Left cardiac atrium (tissue), 4 donors: ENCODE measurements at places on chromosomes 3 and 15. TPM values are rescaled to one million over a fixed set of nuclear protein-coding genes. Genes with fewer than 3 reads are reported as not detected.

SAMMSON gene
- not detected for total RNA-seq

HTR3E gene
- not detected for total RNA-seq

POLQ gene
- 0.77 TPM for total RNA-seq

C15orf62 gene
- 0.32 TPM for total RNA-seq

HOMER2 gene
- 19.2 TPM for total RNA-seq

DLG1 gene
- 44.1 TPM for total RNA-seq

WDR49 gene
- total RNA-seq: 7.9 TPM

DOCK3 gene
- total RNA-seq: 3.8 TPM

RTP3 gene
- not detected for total RNA-seq

DNA sequence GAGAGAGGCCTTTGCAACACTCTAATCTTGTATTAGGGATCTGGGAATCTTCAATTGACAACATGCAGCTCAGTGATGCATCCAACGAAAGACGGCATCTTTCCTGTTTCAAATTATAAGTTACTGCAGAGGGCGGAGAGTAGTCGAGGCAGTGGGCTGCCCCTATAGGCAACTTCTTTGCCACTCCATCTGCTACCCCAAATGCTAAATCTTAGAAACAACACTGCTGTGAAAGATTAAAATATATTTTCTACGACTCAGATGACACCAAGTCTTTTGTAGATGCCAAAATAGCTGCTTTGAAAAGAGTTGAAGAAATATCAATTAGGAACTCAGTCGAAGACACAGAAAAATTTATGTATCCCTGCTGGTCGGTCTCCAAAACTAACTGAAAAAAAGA, 161.0 kb upstream of the FEZF2 start:
- no peak for DNase-seq

- no peak for DNase-seq
Observed at GRCh38 chr15:29736012-29736743, 86.1 kb downstream of the TJP1 start.

GRCh38 chr15:92629975-92630626, 25.5 kb downstream of the FAM174B start:
- no peak for DNase-seq

- no peak for DNase-seq
Observed at GRCh38 chr3:157447026-157447694, 10.5 kb downstream of the PTX3 start.

- DNase-seq: peak; percentile 62
Observed at GRCh38 chr15:57752436-57752835, 45.9 kb downstream of the POLR2M start.

DNA sequence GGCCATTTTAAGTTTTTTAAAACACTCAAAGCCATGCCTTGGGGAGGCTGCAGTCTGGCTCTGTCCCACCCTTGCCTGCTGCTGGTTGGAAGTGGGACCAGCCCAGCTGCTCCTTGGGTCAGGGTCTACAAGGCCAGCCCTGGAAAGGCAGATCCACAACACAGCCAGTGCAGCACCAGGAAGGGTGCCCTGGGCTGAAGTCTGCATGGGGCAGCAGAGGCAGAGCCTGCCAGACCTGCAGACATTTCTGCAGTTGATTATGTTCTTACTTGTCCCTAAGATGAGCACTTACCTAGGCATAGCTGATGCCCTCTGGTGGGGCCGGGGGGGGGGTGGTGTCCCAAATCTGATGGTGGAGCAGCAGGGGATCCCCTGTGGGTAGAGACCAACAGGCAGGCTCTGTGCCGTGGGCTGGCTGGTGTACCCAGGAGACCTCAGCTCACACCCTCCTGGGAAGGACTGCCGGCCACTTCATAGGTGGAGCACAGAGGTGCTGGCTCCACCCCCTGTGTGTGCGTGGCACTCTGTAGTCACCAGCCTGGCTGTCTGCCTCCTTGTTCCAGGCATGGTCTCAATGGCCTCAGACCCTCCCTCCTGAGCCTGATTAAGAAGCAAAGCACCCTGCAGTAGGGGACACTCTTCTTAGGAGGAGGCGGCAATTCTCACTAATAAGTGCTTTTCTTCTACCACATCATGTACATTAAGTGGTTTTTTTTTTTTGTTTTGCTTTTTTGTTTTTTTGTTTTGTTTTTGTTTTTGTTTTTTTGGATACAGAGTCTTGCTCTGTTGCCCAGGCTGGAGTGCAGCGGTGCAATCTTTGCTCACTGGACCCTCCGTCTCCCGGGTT, 97.4 kb upstream of the KLF13 start:
- DNase-seq: no peak

DNA sequence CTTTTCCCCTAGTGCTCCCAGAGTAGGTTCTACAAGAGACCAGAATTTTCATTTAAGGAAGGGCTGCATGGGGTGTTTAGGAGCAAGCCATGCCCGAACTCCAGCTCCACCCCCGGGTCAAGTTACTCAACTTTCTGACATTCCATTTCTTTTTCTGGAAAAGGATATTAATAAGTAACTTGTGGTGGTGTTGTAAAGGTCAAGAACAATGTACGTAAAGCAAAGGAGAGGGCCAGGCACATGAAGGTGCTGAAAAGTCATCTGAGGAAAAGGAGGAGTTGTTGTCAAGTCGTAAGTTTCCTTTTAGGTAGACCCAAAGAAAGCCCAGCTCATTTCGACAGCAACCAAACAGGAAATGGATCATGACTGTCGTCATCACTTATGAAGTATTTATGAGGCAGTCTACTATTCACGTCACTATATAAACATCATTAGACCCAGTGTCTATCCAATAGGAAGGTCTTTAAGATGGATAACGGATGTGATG, 319.6 kb upstream of the IL12A start:
- DNase-seq: no peak

- DNase-seq: no peak
Observed at GRCh38 chr15:91335702-91336101, 235.6 kb downstream of the SV2B start.

- no peak for DNase-seq
Observed at GRCh38 chr3:13292375-13292774, 127.7 kb downstream of the NUP210 start.
